NCI-H2171 treated with DMSO at 0.1 percent for 48 hours (cell line): ENCODE measurements at places on chromosomes 1 and 21.

DNA sequence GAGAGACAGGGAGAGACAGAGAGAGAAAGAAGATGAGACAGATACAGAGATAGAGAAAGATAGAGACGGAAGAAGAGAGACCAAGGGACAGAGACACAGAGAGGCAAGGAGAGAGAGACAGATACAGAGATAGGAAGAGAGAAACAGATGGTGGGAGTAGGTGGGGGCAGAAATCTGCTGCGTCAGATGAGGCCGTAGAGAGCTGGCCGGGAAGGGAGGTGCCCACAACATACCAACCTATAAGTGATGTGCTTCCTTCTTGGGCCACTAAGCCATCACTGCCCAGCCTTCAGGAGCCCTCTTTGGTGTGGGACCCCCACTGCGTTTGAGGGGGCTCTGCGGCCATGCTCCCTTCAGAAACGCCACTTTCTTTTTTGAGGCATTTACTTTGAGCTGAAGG, 307.6 kb upstream of the VAMP3 start:
- no peak for DNase-seq

DNA sequence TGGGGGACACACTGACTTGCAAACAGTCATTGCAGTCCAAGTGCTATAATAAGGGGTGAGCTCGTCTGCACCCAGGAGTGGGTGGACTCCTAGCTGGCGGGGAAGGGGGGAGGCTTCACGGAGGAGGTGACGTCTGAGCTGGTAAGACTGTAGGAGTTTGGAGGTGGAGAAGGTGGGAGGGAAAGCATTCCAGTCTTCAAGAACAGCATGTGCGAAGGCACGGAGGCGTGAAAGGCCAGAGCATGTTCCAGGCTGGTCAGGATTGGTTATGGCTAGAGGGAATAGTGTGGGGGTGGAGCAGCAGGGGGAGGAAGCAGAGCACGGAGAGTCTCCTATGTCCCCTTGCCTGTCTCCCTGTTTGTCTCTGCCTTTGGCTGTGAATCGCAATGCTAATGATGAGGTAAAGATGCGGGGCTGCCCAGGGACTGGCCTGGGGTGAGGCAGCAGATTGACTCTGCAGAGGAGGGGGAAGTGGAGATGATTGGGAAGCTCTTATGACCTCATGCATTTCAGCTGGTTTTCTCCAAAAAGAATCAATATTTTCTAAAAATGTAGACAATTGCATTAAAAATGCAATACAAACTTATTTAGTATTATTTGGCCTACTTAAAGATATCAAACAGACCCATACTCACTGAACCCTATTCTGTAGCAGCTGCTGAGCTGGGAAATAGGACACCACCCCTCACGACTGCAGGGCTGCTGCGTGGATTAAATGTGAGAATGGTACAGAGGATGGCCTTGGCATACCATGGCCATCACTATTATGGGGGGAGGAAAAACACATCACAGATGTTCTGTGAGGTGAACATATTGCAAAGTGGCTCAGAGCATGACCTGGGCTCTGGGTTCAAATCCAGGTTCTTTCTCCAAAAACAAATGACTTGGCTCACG, 2.6 kb upstream of the ZNF436 start:
- DNase-seq: peak; percentile 37

- DNase-seq: no peak
Measured at GRCh38 chr1:203017692-203018091, 8.6 kb upstream of the PPFIA4 start.

- DNase-seq: no peak
Measured at GRCh38 chr1:92909321-92909720, 51.9 kb downstream of the DIPK1A start.

DNA sequence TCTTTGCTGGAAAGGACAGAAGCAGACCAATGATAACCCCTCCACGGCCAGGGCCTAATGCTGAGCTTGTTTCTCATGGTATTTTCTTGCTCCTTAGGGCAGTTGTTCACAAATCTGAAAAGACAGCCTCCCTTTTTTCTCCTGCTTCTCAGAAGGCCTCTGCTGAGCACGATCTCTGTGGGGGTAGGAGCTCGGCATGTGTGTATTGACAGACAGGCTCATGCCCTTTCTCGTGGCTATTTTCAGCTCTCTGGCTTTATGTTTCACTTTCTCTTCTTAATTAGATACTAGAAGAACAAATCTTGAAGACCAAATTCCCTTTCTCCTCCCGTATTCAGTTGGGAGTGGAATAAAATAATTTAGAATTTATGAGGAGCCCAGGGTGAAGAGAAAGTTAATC, 768 bp upstream of the RIIAD1 start:
- no peak for DNase-seq

GRCh38 chr21:36297938-36298572, 21.9 kb upstream of the MORC3 start:
- no peak for DNase-seq

- DNase-seq: no peak
Measured at GRCh38 chr1:54551891-54552290, 3.9 kb downstream of the ACOT11 start.

DNA sequence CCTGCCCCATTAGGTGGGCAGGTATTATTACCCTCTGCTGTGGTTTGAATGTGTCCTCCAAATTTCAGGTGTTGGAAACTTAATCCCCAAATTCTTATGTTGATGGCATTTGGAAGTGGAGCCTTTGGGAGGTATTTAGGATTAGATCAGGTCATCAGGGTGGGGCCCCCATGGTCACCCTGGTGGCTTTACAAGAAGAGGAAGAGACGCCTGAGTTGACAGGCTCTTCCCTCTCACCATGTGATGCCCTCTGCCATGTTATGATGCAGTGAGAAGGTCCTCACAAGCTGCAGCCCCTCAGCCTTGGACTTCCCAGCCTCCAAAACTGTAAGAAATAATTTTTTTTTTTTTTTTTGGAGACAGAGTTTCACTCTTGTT, 8.8 kb upstream of the THEMIS2 start:
- DNase-seq: no peak

- no peak for DNase-seq
Measured at GRCh38 chr1:76083189-76083588, 8.6 kb downstream of the ST6GALNAC3 start.
